ENCODE measurements at places on chromosomes 6 and 20.

DNA sequence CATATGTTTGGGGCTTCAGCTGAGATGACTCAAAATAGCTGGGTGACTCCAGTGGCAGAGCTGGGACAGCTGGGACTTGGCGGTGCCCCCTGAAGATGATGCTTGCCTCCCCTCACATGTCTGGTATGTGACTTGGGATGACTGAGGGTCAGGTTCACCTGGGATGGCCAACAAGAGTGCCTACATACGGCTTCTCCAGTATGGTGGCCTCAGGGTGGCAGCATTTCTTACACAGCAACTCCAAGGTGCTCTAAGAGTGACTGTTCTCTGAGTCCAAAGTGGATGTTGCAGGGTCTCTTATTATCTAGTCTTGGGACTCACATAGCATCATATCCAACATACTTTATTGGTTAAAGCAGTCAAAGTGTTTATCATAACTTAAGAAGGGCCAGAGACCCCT is 87.8 kb upstream of the CENPW start:
- no peaks in the 10 kb centered on the region for H3K36me3 ChIP-seq
- no peak overlapping the region for H3K4me3 ChIP-seq
- no peak for DNase-seq
- H3K4me1 ChIP-seq: no peaks in the 10 kb centered on the region

DNA sequence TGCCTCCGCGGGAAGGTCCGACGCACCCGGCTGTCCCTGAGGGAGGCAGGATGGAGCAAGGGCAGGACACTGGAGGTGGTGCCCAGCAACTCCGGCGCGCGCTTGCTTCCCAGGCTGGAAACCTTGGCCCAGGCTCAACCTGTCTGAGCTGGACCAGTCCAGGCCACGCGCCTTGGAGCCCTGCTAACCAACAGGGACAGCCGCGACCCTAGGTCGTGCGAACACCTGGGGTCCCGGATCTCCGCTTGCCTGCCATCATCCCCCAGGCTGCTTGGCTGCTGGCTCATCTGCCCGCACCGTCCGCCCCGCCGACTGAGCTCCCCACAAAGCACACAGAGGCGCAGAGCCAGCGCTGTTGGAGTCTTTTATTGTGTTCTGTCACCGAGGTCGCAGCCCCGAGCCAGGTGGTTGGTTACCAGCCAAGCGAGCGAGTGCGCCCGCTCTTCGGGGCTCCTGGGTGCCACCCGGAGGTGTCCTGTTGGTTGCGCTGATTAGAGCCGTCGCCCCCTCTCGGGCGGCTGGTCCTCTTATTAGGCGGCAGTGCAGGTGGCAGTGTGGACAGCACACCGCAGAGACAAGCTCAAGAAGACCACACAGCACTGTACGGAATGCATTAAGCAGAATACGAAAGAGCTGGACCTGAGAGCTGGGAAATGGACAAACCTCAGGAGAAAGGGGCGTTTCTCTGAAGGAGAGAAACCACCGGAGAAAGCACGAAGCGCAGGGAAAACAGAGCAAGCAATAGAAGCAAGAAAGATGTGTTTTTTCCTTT is 3.8 kb downstream of the COL12A1 start:
- H3K4me1 ChIP-seq: no peaks in the 10 kb centered on the region
- peaks cover 27% of the 10 kb centered on the region for H3K27me3 ChIP-seq
- DNase-seq: no peak
- no peak overlapping the region for H3K27ac ChIP-seq

DNA sequence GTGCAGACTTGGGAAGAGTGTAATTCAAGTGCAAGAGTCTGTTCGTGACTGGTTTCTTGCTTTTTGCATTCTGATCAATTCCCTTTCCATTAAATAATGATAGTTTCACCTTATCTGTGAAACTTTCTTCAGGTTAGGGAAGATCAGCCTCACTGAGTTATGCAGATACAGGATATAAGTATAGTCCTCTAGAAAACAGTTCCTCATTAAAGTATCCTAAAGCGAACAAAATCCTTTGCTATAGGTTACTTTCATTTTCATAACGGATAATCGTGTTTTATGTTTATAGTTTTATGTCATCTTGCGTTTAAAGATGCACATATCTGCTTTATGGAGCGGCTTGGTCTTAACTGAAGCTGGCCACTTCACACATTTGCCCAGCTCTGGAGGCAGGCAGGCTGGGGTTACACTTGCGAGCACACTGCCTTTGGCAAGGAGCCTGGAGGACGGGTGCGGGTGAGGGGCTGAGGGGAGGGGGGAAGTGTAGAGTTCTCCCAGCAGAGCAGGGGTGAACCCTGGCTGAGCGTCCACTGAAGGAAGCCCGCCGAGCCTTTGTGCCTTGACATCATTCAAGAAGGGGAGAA is 123.5 kb upstream of the IFNGR1 start:
- H3K4me3 ChIP-seq: peak overlapping the region; percentile 41
- H3K4me1 ChIP-seq: no peaks in the 10 kb centered on the region
- no peaks in the 10 kb centered on the region for H3K36me3 ChIP-seq
- H3K27me3 ChIP-seq: no peaks in the 10 kb centered on the region

DNA sequence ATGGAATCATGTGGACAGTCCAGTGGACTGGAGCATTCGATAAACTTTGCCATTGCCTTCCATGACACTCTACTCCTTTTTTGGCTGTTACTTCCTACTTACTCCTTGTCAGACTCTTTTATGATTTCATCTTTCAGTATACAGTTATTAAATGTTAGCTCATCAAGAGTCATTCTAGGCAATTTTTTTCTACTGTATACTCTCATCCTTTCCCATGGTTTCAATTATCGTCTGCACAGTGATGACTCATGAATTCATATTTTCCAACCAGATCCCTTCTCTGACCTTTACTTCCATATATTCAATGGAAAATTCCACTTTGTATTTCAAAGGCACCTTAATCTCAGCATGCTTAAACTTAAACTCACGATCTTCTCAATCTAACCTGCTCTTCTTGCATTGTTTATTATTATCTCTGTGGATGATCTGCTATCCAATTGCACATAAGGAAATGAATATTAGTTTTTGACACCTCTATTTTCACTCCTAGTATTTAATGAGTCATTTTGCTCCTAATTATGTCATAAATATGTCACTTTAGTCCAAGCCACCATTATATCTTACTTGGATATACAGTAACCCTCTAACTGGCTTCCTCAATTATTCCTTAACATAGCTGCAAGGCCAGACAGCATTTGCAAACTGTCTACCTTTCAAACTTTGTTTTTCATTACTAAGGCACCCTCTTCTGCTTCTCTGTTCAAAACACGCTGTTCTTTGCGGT is 427.5 kb downstream of the PHF3 start:
- H3K4me3 ChIP-seq: no peak overlapping the region
- no peaks in the 10 kb centered on the region for H3K4me1 ChIP-seq
- no peak overlapping the region for H3K27ac ChIP-seq
- H3K36me3 ChIP-seq: no peaks in the 10 kb centered on the region

GRCh38 chr6:21078497-21078896 is 515.1 kb upstream of the SOX4 start:
- no peak overlapping the region for H3K4me3 ChIP-seq
- no peak overlapping the region for H3K27ac ChIP-seq
- DNase-seq: no peak
- H3K36me3 ChIP-seq: no peaks in the 10 kb centered on the region
- no peaks in the 10 kb centered on the region for H3K27me3 ChIP-seq
- H3K4me1 ChIP-seq: no peaks in the 10 kb centered on the region

- no peak overlapping the region for H3K27ac ChIP-seq
- no peak overlapping the region for H3K4me3 ChIP-seq
- no peaks in the 10 kb centered on the region for H3K36me3 ChIP-seq
- no peak for DNase-seq
- H3K27me3 ChIP-seq: no peaks in the 10 kb centered on the region
Measured at GRCh38 chr20:54340667-54341081, 132.8 kb downstream of the PFDN4 start.

DNA sequence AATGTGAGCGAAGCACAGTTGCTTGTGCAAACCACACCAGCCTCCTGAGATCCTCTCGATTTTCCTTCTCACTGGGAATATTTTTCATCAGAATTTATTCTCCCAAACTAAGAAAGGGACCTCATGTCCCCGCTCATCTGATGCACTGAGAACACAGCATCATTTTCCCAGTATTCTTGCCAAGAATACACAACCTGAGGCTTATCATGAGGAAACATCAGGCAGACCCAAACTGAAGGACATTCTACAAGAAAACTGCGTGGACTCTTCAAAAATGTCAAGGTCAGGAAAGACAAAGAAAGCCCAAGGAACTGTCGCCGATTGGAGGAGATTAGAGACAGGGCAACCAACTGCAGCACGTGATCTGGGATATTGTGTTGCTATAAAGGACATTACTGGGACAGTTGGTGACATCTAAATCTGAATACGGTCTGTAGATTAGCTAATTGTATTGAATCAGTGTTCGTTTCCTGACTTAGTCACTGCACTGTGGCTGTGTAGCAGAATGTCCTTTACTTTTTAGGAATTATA is 72.3 kb downstream of the SNX5 start:
- H3K4me1 ChIP-seq: peaks cover 27% of the 10 kb centered on the region
- H3K4me3 ChIP-seq: 0 out of 2 replicates have a peak overlapping the region, but pooled peaks have one; percentile 0
- H3K27ac ChIP-seq: no peak overlapping the region
- H3K36me3 ChIP-seq: no peaks in the 10 kb centered on the region
- DNase-seq: no peak

- no peak overlapping the region for H3K4me3 ChIP-seq
- no peak overlapping the region for H3K27ac ChIP-seq
- no peak for DNase-seq
- H3K4me1 ChIP-seq: no peaks in the 10 kb centered on the region
Measured at GRCh38 chr20:15005300-15005986, 668.0 kb upstream of the FLRT3 start.

DNA sequence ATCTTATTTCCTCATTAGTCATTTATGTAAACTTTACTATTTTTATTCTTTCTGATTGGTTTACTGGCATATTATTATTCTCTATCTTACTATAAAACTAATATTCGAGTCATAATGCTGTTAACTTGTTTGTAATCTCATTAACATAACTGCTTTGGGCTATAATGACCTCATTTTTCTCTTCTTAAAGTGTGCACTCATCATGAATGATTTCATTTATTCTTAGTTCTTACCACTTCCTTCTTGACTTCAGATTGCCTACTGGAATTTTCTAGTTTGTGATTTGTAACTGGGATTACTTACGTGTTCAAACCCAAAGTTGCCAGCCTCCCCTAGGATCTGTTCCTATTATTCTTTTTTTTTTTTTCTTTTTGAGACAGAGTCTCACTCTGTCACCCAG is 91.8 kb upstream of the TNFAIP3 start:
- peaks cover 2% of the 10 kb centered on the region for H3K4me1 ChIP-seq
- no peaks in the 10 kb centered on the region for H3K36me3 ChIP-seq
- H3K27me3 ChIP-seq: no peaks in the 10 kb centered on the region
- no peak overlapping the region for H3K4me3 ChIP-seq

DNA sequence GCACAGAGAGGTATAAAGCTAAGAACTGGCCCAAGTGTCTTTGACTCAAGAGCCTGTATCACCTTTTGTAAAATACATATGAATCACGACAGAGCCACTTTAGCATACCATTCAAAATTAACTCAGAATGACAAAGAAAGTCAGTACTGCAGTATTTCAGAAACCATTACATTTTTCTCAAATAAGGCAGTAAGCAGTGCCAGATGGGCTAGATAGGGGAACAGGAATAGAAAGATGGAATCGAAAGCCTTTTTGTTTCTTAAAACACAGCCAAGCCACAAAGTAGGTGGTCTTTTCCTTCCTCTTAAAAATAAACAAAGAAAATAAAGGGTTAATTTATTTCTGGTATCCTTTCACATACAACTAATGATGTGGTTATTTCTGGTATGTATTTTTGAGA is 10.3 kb downstream of the CLDN20 start:
- H3K4me1 ChIP-seq: no peaks in the 10 kb centered on the region
- H3K36me3 ChIP-seq: peaks cover 1% of the 10 kb centered on the region
- DNase-seq: no peak
- H3K4me3 ChIP-seq: no peak overlapping the region
- no peak overlapping the region for H3K27ac ChIP-seq
- H3K27me3 ChIP-seq: no peaks in the 10 kb centered on the region

- no peak overlapping the region for H3K4me3 ChIP-seq
- H3K4me1 ChIP-seq: no peaks in the 10 kb centered on the region
- no peaks in the 10 kb centered on the region for H3K27me3 ChIP-seq
- DNase-seq: no peak
- H3K27ac ChIP-seq: no peak overlapping the region
- no peaks in the 10 kb centered on the region for H3K36me3 ChIP-seq
Measured at GRCh38 chr6:53673162-53673727, 7.7 kb upstream of the KLHL31 start.

GRCh38 chr6:42788671-42789070 is 6.8 kb downstream of the BICRAL start:
- peak overlapping the region; percentile 6 for H3K27ac ChIP-seq
- DNase-seq: no peak
- peaks cover 27% of the 10 kb centered on the region for H3K4me1 ChIP-seq
- no peaks in the 10 kb centered on the region for H3K27me3 ChIP-seq

- H3K27me3 ChIP-seq: no peaks in the 10 kb centered on the region
- no peak overlapping the region for H3K4me3 ChIP-seq
- DNase-seq: no peak
Measured at GRCh38 chr20:54162378-54163009, 11.3 kb downstream of the CYP24A1 start.

DNA sequence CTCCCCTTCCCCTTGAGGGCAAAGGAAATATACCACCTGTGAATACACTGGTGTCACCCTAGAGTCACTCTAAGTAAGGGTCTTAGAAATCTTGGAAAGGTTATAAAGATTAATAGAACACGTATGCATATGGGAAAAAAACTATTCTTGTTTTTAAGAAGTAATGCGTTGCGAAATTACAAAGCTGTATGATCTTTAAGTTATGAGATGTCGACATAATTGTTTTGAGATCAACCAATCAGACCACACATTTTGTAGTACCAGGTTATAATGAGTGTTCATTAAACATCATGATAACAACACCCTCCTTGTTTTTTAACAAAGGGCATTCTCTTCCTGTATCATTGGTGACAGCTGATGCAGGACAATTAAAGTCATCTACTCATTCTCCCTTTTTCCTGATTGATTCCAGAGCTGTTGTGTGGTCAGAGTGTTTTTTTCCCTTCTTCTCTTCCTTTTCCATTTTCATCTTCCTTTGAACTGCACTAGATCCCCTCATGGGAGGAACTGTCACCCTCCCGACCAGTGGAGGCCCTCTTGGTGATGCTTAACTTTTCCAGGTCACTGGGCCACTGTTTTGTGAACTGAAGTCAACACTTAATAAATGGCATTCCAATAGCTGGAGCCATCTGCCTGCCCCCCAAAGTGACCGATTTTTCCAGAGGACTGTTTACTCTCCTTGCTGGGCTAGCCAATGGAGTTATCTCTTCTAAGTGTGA is 37.0 kb downstream of the PRDM1 start:
- no peak overlapping the region for H3K4me3 ChIP-seq
- peaks cover 4% of the 10 kb centered on the region for H3K27me3 ChIP-seq
- peaks cover 36% of the 10 kb centered on the region for H3K4me1 ChIP-seq

All from GM12878 (cell line).